ENCODE measurements at places on chromosomes 12 and 14. TPM values are rescaled to one million over a fixed set of nuclear protein-coding genes. Genes with fewer than 3 reads are reported as not detected.

GNB3 gene
- 1.0 TPM for total RNA-seq

- no peak for DNase-seq
- no peaks in the 10 kb centered on the region for H3K4me1 ChIP-seq
- no peaks in the 10 kb centered on the region for H3K36me3 ChIP-seq
- H3K27ac ChIP-seq, result no peak overlapping the region
Measured at GRCh38 chr12:53956914-53957536, 2.3 kb downstream of the HOXC12 start.

JPH4 gene
- total RNA-seq, result 5.1 TPM

GRCh38 chr14:58951143-58951542, 237.3 kb upstream of the DAAM1 start:
- no peaks in the 10 kb centered on the region for H3K27me3 ChIP-seq
- H3K4me1 ChIP-seq, result no peaks in the 10 kb centered on the region
- H3K4me3 ChIP-seq, result no peak overlapping the region
- no peak overlapping the region for H3K27ac ChIP-seq
- H3K36me3 ChIP-seq, result no peaks in the 10 kb centered on the region

DNA sequence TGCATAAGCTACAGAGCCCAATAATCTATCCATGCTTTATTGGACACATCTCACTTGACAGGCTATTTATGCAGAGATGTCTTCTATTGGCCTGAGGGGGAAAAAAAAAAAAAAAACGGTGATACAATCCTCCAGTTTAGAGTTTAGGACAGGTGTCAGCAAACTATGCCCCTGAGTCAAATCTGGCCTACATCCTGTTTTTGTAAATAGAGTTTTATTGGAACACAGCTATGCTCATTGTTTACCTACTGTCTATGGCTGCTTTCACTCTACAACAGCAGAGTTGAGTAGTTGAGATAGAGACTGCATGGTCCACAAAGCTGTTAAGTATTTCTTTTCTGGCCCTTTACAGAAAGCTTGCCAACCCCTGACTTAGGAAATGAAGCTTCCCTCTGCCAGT, 403.1 kb downstream of the C12orf75 start:
- no peaks in the 10 kb centered on the region for H3K36me3 ChIP-seq
- H3K27ac ChIP-seq, result no peak overlapping the region
- no peak overlapping the region for H3K4me3 ChIP-seq

DNA sequence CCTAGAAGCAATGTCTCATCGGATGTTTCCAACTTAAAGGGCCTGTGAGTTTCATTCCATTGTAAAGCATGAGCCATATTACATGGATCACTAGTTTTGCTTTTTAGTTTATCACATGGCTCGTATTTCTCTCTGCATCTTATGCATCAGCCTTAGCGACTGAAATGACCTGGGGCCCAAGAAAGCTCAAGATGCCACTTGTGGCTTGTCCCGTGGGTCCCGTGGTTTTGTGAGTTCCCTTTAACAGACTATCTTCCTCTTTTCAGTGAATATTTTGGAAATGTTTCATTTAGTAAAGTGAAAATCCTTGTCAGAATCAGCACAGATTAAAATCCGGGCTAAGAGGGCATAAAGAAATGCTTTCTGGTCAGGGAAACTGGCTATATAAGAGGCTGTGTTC, 86.2 kb upstream of the PPM1H start:
- H3K27ac ChIP-seq, result no peak overlapping the region
- no peak for DNase-seq
- no peaks in the 10 kb centered on the region for H3K4me1 ChIP-seq
- H3K27me3 ChIP-seq, result no peaks in the 10 kb centered on the region
- no peaks in the 10 kb centered on the region for H3K36me3 ChIP-seq
- H3K4me3 ChIP-seq, result no peak overlapping the region

Measured in lower lobe of right lung (tissue), 2 donors.